ENCODE measurements at places on chromosomes 5 and 9.
A peak's percentile ranks its signal among the peaks of the same experiment; 100 is the strongest.

- peak; percentile 94 for DNase-seq
Observed at GRCh38 chr9:10014889-10015288, 597.9 kb downstream of the PTPRD start.

DNA sequence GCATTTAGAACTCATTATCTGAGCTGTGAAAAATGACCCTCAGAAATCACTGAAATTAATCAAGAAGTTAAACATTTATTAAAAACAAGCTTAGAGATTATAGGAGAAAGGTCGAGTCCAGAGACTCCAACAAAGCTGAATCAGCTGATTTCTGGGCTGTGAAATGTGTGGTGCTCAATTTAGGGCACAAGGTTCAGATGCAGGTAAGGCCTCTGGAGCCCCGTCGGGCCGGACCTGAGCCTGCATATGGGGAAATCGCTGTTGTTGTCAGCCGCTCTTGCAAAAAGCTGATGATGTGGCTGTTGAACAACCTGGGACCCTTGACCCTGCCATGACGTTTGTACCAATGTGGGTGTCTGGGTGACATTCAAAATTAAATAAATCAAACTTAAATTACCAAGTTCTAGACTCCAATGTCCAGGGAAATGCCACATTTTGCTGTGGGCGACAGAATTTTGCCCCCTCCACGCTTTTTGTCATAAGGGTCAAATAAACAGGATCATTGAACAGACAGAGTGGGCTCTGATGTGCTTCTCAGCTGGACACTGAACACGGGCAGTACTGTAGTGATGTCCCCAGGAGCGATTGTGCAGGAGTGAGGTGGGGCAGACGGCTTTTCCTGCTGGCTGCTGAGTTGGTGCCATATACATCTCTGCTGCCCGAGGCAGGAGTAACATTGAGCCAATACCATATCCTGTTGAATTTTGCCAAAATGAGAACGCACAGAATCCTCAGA, 27.2 kb upstream of the FBP1 start:
- no peak for DNase-seq

DNA sequence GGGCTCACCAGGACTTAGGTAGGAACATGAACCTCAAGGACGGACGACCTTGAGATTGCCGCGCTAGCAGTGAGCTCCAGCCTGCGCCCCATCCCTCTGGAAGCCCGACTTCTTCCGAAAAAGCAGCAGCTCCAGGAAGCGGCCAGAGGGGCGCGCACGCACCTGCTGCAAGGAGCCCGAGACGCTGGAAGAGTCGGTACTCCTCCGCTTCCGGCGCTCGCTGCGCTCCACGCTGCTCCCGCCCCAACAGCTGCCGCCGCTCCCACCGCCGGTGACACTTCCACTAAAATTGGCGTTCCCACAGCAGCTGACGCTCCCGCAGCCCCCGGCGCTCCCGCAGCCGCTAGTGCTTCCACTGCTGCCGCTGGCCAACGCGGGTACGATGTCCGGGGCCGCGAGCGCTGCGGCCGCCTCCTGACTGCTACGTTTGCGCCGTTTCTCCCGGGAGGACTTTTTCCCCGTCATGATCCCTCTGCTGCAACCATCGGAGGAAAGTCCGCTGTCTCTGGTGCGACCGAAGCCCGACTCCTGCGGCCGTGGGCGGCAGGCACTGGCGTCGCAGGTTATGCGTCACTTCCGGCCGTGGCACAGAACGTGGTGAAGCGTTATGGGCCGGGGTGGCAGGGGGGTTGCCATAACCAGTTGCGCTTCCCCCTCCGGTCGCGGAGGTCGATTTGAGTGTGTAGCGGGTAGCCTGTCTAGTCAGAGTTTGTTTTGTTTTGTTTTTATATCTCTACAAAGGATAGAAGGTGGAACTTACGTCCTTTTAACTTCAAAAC, at the start of gene CAAP1:
CAAP1 (minus strand) TSS at position 552 of the 779 bp plus-strand sequence; CDS start at position 465, 87 bp downstream.
- peak; percentile 70 for DNase-seq

DNA sequence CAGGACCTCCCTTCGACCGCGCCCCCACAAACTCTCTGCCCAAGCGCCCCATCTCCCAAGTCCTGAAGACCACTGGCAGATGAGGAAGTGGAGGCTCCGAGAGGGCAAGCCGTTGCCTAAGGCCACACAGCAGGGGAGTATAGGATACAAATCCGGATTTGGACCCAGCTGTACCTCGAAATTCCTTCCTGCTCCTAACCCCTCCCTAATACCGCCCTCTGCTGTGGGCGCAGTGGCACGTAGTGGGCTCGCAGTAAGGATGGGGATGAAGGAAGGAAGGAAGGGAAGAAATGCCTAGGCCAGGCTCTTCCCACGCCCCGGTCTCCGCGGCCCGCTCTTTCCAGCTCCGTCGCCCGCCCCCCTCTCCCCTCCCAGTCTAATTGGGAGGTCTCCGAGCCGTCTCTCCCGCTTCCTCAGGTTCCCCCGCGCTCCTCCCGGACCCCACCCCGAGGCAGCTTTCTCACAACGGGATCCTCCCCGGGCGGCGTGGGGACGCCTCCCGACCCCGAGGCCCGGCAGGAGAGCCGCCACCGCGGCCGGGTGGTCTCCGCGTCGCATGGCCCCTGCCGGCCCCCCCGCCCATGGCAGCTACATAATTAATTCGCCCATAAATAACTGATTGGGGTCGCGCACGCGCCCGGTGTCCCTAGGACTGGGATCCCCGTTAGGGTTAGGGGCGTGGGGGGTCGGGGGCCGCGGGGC, 138.9 kb downstream of the C9orf50 start:
- DNase-seq: no peak

GRCh38 chr5:150659360-150660107, 1.5 kb upstream of the MYOZ3 start:
- DNase-seq: no peak

GRCh38 chr5:30600892-30601291, 592.6 kb upstream of the CDH6 start:
- DNase-seq: peak; percentile 44

DNA sequence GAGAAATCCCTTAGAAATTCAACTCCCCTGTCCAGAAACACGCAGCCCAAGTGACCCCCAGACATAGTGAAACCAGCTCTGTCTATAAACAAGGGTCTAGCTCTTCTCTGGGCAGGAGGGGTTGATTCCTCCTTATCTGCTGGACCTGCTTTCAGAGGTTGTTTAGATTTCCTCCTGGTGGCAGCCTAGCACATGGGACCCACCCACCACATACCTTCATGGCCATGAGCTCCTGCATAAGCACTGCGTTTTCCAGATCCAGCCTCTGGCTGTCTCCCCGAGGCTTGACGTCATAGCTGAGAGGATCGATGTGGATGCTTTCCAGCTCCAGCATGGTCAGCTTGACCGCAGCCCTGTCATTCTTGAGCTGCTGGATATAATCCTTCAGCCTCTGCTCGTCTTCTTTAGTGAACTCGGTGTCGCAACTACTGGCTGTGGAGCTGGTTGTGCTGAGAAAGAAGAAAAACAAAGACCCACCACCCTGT, 77.0 kb downstream of the DCP2 start:
- DNase-seq: no peak

DNA sequence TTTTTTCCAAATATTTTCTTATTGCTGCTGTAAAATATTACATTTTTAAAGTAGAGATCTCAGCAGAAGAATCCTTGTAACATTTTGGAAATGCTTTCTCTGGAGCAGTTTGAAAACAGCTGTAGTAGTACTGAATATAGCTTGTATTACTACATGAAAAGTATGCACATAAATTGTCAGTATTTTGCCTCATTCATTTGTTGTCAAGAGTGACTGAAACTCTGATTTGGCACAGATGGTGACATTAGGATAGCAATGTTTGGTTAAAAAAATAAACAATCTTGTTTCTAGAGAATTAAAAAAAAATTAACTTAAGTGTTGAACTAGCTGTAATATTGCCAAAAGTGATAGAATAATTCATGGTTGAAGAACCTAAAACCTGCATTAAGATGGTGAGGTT, 90.4 kb downstream of the NNT start:
- DNase-seq: no peak

DNA sequence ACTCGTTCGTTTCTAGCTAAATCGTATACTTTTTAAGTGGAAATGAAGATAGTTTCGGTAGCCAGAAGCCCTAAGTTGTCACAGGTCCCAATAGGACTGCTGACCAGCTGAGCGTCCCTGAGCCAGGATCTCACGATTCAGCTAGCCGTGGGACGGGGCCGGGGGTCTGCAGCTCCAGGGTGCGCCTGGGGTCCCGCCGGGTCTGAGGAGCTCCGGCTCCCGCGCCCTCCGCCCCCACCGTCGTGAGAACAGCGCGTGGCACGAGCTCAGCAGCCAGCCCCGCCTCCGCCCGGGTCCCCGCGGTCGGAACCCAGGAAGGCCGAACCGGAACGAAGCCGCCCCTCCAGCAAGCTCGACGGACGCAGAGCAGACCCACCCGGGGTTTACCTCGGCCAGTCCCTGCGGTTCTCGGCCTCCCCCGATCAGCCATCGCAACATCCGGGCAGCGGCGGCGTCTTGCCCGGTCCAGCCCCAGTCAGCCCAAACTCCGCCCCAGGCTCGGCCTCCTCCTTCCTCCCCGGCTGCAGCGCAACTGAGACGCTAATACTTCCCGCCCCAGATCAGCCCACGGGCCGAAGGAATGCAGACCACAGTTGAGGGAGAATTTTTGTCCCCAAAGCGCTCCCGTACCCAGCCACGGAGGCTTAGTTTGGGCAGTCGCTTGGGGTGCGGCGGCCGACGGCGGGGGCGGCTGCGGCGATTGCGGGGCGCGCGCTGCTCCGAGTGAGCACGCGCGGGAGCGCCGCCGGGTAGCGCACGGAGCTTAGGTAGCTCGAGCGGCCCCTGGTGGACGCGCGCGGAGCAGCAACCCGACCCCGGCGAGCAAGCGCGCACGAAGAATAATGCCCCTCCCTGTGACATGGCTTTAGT, at the start of gene WDR41:
WDR41 (minus strand) TSS at position 534 of the 870 bp plus-strand sequence; CDS start at position 438, 96 bp downstream.
- DNase-seq: peak; percentile 50

GRCh38 chr5:120510098-120510637, 46.1 kb downstream of the PRR16 start:
- DNase-seq: no peak

DNA sequence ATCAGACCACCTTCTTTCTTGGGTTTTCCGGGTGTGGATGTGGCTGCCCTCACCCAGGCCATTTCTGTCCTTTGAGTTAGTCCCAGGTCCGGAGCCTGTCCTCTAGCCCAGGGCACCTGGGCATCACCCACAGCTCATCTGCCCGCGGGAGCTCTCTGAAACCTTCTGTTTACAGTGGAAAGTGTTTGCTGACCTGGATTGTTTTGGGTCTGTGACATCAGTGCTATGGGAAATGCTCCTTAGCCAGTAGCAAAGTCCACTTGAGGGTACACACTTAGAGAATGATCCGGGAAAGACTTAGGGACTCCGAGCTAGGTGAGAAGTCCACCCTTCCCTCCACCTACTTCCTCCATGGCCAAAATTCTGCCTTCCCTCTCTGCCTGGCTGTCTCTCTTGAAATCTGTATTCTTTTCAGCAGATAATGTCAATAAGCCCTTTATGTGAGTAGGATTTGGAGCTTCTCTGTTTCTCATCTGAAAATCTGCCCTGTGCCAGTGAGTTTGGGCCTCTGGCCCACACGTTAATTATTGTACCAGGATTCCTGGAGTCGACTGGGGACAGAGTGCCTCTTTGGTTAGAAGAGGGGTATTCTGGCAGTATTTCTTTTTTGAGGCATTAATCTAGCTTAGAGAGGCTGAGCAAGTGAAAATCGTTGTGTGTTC, 19.9 kb downstream of the ABLIM3 start:
- DNase-seq: no peak

DNA sequence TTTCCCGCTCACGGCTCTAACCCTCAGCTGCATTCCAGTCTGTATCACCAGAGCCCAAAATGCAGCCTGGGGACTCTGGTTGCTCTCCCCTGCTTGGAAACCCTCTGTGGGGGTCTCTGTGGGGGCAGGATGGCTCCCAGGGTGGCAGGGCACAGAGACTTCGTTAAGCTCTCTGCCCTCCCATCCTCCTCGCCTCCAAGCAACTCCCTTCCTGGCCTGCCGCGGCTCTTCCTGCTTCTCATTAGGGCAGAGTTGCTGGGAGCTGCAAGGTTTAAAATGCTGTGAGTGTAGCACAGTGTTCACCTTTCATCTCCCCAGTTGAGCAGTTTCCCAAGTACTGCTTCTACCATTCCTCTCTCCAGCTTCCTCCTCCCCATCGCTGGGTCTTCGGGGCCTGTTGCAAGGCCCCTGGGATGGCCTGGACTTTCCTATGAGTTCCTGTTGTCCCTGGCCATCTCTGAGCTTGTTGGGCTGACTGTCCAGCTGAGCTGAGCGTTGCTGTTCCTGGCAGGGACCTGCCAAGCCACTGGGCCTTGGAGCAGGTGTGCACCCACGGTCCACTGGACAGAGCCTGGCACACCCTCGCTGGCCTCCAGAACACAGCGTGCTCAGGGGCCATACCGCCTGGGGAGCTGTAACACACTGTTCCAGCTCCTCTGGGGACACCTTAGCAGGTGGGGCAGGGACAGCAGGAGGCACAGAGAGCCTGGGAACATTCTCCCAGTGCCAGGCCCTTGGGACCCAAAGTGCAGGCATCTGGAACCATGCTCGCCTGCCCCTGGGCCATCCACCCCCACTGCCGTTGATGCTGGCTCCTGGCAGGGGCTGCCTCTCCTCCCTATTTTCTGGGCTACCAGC, 188.4 kb downstream of the C9orf50 start:
- no peak for DNase-seq

DNA sequence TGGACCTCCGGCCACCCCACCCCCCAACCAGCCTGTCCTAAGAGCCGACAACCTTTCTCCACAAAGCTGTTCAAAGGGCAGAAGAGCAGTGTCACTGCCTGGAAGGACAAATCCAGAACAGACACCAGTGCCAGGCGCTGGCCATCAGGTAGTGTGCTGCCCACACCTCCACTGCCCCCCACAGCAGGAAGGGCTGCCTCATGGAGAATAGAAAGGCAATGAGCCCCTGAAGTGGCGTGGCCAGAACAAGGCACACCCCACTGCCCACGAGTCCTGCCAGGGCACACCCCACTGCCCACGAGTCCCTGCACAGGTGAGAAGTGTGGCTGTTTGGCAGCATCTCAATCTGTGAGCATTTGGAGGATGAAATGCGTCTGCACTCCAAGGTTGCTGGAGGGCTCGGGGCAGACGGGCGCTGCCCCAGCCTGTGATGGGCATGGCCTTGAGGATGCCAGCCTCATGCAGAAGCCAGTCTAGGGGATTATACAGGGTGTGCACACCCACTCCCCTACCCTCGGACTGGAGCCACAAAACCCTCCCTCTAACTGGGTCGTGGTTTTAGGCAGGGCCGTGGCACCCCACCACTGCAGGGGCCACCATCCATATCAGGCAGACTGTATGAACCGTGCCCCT, 2.3 kb upstream of the SLC9A3 start:
- no peak for DNase-seq

DNA sequence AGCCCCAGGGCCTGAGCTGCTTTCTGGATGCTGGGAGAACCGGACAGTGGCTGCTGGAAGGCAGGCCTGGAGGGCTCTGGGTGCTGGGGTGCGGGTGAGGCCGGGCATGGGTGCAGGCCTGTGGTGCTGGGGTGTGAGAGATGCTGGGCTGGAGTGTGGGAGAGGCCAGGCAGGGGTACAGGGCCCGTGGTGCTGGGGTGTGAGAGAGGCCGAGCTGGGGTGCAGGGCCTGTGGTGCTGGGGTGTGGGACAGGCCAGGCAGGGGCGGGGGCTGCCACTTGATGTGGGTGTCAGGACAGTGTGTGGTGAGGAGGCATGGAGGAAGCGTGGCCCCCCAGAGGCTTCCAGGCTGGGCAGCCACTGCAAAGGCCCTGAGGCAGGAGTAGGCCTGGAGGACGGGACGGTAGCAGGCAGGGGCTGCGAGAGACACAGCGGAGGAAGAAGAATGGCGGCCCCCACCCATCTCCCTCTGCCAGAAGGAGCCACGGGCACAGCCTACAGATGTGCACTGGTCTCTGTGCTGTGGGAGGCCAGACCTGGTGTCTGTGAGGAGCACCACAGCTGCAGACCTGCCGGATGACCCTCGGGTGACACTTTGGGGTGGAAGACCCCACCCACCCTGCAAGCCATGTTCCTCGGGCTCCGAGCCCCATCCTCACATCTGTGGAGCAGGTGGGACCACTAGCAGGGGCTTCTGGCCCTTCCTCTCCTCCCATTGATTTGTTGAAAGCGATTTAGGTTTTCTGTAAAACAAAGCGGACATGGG, 9.3 kb downstream of the NKD2 start:
- no peak for DNase-seq

All from NCI-H2081 treated with DMSO at 0.1 percent for 48 hours (cell line).